ENCODE measurements at places on chromosomes 5 and 9.

DNA sequence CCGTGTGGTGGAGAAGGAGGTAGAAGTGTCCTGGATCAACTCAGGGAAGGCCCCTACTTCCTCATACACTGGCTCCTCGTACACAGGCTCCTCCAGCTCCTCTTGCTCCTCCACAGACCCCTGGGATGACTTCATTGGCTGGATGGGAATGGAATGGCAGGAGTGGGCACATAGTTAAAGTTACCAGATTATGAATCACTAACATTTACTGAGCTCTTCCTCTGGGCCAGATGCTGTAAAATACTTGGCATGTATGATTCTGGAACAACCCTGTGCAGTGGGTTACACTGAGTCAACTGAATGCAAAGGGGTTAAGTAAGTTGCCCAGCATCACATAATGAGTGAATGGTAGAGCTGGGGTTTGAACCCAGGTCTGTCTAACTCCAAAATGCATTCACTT lies 3.1 kb upstream of the FCHSD1 start:
- DNase-seq = no peak

DNA sequence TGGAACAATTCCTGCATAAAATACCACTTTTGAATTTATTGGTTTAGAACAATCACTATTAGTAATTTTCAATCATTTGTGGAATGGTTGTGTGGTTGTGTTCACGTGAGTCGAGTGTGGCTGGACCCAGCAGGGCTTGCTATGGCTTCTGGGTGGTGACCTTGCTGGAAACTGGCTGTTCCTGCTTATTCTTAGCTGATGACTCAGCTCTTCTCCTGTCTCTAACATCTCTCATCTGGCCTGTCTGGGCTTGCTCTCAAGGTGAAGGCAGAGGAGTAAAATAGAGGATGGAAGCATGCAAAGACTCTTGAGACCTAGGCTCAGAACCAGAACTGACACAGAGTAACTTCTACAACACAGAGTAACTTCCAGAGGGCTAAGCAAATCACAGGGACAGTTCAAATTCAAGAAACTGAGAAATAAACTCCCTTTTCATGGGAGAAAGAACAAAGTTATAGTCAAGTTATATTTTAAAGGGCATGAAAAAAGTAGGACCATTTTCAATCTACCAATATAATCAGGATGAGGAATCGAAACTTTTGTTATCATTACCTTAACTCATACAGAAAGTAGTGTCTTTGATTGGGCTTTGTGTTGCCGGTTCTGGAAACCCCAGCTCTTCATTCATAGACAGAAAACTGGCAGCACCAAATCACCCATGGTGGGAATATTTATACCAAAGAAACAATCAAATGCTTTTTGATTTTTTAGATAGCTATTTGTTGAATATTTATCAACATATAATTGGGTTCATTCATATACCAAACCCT lies 665.1 kb downstream of the CDH18 start:
- no peak for DNase-seq

GRCh38 chr5:63573380-63573779 lies 388.9 kb downstream of the HTR1A start:
- no peak for DNase-seq

- DNase-seq = no peak
These were observed 58.0 kb upstream of the COL15A1 start for GRCh38 chr9:98885575-98886295.

- DNase-seq = no peak
These were observed 108.3 kb upstream of the FCN2 start for GRCh38 chr9:134772331-134772730.

DNA sequence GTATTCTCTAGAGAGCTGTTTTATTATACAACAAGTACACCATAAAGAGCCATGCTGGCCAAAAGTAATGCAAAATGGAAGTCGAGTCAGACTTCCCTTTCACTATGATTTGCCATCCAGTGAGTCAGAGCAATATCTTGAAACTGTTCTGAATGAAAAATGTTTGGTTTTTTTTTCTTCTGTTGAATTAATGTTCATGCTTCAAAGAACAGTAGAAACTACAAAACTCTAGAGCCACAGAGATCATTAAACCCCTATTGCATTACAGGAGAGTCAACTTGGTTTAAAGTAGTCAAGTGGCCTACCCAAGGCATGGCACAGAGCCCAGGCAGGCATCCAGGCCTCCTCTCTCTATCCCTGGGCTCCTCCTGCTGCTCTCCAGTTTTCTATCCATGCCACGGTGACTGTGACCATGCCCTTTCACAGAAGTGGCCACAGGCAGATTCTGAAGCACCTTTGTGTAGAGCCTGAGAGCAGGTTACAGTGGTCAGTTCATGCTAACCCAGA lies 358.9 kb downstream of the DEPDC1B start:
- DNase-seq = no peak

- no peak for DNase-seq
These were observed 18.1 kb downstream of the MYMK start for GRCh38 chr9:133506653-133507038.

DNA sequence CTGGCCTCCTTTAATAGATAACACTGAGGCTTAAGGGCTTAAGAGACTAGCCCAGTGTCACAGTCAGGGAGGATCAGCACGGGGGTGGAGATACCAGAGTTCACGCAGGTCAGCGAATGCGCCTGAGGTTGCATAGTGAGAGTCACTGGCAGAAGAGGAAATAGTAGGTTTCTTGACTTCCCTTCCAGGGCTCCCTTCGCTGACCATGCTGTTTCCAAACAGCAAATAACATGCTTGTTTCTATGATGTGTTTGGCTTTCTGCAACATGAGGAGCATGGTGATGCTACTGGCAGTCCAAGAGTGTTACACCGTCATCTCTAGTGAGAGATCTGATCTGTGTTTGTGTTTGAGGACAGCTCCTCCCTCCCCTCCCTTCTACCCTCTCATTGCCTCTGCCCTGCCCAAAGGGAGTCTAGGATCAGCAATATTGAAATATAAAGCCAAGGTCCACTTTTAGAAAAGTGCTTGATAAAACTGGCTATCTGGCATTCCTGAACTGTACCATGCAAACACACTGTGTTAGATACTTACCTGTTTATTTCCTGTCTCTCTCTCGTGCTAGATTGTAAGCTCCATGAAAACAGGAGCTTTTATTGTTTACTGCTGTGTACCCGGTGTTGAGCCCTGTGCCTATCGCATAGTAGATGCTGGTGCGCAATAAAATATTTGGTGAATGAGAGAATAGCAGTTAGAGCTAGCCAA lies 12.3 kb downstream of the TLE4 start:
- no peak for DNase-seq

GRCh38 chr5:160744268-160745101 lies 107.5 kb downstream of the ATP10B start:
- DNase-seq = no peak

DNA sequence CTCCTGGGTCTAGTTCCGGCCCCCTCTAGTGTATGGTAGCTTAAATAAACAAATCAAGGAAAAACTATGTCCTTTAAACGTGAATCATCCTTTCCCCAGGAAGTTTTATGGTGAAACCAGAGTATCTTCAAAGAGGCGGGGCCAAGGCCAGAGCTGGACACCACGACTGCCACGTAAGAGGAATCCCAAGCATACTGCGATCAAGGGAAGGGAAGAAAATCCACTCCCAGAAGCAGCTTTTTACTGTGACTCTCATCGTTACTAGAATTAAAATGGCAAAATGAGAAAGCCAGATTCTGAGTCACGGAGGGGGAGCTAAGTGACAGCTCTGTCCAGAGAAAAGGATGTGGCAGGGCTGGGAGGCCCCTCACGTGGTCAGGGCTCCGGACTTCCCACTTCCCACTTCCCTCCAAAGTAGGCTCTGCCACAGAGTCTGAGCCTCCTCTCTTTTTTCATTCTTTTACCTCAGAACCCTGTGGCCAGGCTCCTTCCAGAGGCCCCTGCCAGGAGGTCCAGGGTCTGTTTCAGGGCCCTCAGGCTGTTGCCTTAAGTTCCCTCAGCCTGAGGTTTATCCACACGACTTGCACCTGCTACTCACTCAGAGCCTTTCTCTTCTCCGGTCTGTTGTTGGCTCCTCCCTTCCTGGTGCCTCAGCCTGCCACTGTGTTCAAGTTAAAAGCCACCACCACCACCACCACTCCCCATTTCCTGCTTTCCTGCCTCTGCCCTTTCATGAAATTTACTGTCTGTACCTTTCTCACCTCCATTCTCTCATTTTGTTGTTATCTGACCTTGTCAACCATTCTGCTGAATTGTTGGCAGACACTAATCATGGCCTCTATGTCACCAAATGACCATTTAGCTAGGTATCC lies 1.4 kb upstream of the GLRX start:
- DNase-seq = no peak

DNA sequence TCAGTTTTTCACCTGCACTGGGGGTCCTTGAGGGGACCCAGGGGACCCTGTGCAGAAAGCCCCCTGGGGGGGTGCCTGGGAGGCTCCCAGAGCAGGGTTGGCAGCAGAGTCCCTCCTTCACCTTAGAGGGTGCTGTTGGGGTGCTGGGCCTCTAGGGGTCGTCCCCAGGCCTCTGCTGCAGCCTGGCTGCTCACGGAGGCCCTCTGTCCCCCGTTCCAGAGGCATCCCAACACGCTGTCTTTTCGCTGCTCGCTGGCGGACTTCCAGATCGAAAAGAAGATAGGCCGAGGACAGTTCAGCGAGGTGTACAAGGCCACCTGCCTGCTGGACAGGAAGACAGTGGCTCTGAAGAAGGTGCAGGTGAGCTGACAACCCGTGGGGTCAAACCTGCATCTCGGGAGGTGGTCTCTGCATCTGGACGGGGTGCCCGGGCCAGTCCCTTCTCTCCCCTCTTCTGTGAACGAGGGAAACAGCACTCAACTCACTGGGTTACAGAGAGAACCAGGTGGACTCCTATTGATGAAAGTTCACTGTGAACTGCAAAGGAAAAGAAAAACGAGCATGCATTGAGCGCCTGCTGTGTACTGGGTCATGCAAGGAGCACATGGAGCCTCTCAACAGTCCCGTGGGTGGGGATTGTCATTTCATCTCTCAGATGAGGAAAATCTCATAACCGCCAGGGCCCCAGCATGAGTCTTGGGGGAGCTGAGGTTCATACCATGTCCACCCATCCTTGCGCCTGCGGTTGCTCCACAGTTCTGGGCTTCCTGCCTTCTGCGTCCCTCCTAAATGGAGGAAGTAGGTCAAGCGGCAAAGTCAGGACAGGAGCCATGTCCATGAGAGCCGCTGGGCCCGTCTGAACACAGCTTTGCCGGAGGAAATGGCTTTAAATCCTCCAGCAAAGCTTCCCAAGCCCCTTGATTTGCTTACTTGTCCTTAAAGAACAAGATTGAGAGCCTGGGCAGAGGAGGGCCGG lies 54.8 kb downstream of the NEK6 start:
- no peak for DNase-seq

DNA sequence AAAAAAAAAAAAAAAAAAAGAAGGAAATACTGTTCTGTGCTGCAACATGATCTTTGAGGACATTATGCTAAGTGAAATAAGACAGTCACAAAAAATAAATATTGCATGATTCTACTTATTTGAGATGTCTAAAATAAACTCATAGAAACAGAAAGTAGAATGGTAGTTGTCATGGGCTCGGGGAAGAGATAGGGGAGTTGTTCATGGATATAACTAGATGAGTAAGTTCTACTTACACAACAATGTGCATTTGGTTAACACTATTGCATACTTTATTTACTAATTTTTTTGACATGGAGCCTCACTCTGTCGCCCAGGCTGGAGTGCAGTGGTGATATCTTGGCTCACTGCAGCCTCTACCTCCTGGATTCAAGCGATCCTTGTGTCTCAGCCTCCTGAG lies 15.2 kb downstream of the MAML1 start:
- no peak for DNase-seq

GRCh38 chr9:7139886-7140285 lies 382.1 kb downstream of the KDM4C start:
- no peak for DNase-seq

DNA sequence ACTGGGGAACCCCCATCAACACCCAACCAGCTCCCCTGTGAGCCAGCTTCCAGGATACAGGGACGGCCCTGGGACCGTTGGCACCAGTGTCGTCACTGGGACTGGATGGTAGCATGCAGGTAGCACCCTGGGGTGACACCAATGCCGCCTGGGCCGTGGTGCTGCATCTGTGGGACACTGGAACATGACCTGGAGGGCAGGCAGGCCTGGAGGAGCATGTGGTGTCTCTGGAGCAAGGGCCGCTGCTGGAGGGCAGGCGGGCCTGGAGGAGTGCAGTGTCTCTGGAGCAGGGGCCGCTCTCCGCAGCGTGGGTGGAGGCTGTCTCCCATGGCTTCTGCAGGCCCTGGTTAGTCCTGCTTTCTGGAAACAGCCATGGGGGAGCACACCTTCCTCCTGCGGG lies 13.1 kb downstream of the LPCAT1 start:
- DNase-seq = no peak

GRCh38 chr9:86649913-86650312 lies 295.7 kb upstream of the TUT7 start:
- DNase-seq = no peak

- DNase-seq = no peak
These were observed at the start of gene AFAP1L1 for GRCh38 chr5:149271716-149272563. TSS of gene AFAP1L1 (plus strand) at chr5:149271859. CDS start at chr5:149271969, 110 bp downstream.

DNA sequence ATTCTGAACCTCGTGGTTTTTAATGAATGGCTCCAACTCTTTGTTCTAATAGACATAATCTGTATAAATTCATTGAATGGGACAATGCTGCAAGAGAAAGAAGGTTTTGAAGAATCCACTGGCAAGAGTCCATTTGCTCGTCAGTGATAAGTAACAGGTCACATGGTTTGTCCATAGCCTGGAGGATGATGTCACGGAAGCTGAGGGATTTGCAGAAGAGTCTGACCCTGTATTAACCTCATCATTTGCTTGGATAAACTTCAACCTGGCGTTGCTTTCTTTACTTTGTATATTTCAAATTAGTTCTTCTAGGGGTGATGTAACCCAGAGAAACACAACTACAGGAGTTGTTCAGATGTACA lies 197.4 kb downstream of the GAS1 start:
- DNase-seq = no peak

DNA sequence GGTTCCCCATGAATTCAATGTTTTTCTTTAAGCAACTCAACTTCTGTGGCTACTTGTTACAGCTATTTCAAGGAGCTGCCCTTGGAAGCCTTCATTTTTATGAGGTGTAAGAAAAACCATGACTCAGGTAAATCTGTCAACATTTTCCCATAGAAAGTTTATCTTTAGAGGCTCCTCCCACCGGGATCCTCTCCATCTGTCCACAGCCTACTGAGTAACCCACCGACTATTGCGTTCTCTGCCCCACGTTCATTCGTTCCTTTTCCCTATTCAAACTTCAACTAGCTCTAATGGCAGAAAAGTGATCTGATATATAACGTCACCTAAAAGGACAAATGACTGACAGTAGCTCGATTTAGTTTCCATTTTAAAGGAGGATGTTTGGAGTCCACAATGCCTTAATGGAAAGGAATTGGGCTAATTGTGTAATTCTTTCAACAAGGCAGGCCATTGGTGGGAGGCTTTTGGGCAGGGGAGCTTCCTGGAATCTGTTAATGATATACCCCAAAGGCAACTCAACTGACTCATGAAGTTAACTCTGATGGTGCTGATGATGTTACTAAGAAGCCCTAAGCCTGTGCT lies 29.3 kb upstream of the NR3C1 start:
- DNase-seq = no peak
